Activated T-helper 1 cell treated with Interleukin-2 at 50 U/mL for 16 hours (primary cell): ENCODE measurements at places on chromosomes 7 and 10.

GRCh38 chr7:115864082-115864481 is 166.5 kb downstream of the TFEC start:
- DNase-seq, result no peak

DNA sequence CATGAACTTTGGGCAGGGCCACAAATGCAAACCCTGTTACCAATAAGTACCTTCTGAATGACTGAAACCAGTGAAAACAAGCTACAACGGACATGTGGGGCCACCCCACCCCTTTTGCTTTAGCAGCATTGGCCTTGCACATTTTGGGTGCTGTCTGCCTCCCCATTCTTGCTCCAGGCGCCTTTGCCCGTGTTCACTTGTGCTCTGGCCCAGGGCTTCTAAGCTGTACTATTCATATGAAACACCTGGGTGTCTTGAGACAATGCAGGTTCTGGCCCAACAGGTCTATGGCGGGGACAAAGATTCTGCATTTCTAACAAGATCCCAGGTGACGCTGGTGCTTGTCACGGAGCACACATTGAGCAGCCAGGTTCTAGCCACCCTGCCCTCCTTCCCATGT is 96.5 kb upstream of the SDK1 start:
- no peak for DNase-seq

DNA sequence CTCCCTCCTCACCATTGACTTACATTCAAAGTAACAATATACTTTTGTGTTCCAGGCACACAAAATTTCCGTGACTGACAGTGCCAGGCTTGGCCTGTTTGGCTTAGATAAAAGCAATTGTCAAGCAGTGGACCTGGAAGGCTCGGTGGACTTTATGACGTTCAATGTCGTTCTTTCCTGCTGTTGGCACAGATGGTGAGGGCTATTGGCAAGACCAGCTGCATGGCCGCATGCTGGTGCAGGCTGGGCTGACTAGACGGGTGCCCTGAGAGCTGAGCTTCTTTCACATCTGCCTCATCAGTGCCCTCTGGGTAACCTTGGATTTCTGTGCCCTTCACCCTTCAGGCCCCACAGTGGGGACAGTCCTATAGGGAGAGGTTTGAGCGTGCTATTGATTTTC is 45.2 kb downstream of the WIPF3 start:
- no peak for DNase-seq

DNA sequence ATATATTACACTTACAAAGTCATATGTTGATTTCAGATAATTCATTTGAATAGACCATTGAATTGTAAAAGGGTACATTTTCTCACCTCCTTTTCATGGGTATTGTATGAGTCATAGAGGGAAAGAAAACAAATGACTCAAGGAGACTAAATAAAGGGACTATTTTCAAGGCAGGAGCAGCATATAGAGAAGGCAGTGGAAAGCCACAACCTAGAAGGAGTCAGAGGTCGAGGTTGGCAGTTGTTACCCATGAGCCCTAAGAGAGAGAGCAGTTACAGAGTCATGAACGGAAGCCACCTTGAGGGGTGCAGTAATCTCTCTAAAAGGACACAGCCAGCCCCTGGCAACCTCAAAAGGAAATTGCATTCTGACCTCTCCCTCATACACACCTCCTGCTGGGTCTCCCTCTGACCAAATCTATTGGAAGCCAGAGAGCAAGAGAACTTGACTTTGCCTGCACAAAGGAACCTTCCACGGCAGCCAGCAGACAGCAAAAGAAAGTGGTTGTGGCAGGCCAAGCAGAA is 137.9 kb downstream of the GRM8 start:
- DNase-seq, result no peak
